ENCODE measurements at places on chromosomes 7 and 10.
A peak's percentile ranks its signal among the peaks of the same experiment; 100 is the strongest.

GRCh38 chr7:129434675-129435318, 565 bp downstream of the STRIP2 start:
- DNase-seq, result no peak

DNA sequence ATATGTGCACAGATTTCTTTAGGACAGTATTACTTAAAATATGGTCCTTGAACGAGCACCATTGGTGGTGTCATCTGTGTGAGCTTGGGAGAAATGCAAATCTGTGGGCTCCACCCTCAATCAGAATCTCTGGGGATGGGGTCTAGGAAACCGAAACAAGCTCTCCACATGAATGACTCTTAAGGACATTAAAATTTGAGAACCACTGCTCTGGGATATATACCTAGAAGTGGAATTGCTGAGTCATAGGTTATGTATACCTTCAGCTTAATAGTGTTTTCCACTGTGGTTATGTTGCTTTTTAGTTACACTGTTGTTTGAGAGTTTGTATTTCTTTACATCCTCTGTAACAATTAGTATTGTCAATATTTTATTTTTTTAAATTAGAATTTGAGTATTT, 24.0 kb downstream of the ZNRF2 start:
- no peak for DNase-seq

DNA sequence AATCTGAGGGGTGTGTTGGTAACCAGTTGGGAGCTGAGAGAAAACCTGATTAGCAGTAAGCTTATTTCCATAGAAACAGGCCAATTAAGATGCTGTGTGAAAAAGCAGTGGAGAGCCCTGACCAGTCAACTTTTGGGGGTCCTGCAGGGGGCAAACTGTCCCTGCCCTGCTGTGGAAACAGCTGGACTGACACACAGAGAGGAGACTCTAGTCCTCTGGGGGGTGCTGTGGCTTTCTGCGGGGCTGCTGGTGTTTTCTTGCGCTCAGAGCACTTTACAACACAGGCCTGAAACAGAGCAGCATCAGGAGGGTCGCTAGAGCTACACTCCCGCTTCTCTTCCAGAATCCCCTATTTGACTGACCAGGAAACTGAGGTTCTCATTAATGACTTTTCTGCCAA, 546.9 kb upstream of the GALNT17 start:
- DNase-seq, result no peak

GRCh38 chr10:77506517-77507200, 130.9 kb downstream of the KCNMA1 start:
- no peak for DNase-seq

DNA sequence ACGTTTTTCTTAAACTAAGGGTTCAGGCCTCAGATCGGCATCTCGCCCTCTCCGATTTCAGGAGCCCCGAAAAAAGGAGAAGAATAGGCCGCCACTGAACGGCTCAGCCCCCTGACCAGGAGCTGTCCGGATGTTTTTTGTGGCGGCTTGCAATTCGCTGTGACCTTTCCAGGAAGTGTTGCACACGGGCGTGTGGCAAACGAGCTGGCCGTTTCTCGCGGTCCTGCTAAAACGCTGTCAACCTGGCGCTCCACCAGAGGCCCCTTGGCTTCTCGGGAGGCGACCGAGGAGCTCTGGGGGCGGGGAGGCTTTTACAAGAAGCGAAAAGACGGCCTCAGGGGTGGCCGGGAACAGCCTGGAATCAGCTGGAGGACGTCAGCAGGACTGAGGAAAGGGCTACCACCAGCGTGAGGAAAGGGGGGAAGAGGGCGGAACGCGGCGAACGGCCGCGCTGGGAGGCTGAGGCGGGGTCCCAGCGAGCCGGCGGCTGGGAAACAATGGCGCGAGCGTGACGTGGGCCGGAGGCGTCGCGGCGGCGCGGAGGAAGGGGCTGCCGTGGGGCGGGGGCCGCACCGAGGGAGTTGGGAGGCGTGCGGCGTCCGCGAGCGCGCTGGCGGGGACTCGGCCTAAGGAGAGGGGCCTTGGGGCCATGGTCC, 493 bp downstream of the NT5C2 start:
- DNase-seq, result no peak

- no peak for DNase-seq
These were observed 448.5 kb upstream of the MKI67 start for GRCh38 chr10:128574581-128575210.

DNA sequence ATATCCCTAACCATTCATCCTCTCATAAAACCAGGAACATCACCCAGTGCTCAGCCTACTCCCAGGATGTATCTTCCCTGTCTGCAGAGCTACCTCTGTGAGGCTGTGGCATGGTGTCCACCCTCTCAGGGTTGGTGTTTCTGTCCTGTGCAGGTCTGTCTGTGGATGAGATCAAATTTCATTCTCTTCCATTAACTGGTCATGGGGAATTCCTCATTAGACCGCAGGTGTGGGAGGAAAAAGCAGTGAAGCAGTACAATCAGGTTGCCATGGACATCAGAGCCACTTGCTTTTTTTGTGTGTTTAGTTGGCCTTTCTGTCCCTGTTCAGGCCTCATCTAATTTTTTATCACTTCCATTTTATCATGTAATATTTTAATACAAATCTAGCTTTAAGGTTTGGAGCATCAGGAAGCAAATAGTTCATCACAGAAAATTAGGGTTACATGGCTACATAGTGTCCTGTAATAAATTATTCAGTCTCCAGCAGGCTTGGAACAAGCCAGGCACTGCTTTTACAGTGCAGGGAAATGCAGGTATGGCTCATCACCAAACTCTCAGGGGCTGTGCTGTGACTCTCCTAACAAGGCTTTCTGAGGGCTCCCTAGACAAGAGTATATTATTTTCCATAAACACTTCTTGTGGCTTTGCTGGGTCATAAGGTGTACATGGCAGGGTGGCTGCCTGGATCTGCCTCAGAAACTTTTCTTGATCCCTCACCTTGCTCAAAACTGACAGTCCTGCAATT, 594.9 kb upstream of the IGFBP3 start:
- no peak for DNase-seq

DNA sequence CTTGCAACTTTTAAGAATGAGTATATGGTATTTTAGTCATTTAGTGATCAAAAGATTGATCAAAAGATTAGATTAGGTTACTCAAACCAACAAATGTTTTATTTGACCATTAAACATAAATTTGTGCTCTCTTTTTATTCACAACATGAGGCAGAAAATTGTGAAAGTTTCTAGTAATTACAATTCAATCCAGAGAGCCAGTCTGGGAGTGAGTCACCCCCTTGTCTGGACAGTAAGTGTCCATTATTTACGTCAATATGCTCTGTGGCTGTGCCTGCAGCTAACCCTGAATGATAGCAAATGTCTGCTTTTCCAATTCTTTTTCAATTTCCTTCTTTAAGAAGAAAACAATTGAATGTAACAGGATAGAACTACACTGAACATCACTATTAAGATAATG, 27.9 kb downstream of the GNG11 start:
- DNase-seq, result no peak

GRCh38 chr10:60466267-60467201, 76.9 kb upstream of the ANK3 start:
- no peak for DNase-seq

DNA sequence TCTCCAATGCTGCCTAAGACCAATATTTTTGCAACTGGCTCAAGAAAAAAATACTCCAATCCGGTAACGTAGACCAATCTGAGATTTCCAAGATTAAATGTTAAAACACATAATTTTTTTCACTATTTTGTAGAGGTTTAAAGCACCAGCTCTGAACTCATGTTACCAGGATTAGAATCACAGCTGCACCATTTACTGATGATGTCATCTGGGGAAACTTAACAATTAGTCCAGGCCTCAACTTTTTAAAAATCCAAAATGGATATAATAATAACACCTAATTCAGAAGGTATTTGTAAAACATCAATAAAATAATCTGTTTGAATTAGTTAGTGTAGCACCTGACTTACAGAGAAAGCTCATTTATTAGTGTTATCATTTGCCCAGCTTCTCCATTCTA, 14.4 kb downstream of the PON1 start:
- no peak for DNase-seq

DNA sequence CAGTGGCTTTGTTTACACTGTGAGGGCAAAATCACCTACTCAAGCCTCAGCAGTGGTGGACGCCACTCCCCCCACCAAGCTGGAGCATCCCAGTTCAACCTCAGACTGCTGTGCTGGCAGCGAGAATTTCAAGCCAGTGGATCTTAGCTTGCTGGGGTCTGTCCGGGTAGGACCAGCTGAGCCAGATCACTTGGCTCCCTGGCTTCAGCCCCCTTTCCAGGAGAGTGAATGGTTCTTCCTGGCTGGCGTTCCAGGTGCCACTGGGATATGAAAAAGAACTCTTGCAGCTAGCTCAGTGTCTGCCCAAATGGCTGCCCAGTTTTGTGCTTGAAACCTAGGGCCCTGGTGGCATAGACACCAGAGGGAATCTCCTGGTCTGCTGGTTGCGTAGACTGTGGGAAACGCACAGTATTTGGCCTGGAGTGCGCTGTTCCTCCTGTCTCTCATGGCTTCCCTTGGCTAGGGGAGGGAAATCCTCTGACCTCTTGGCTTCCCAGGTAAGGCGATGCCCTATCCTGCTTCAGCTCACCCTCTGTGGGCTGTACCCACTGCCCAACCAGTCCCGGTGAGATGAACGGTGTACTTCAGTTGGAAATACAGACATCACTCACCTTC, 398.5 kb downstream of the ATRNL1 start:
- DNase-seq, result no peak

- DNase-seq, result no peak
These were observed 75.5 kb upstream of the CAPZA2 start for GRCh38 chr7:116786791-116787443.

GRCh38 chr10:113132591-113133121, 182.6 kb downstream of the TCF7L2 start:
- DNase-seq, result no peak

GRCh38 chr7:33728873-33729551, 176.3 kb upstream of the BMPER start:
- no peak for DNase-seq

DNA sequence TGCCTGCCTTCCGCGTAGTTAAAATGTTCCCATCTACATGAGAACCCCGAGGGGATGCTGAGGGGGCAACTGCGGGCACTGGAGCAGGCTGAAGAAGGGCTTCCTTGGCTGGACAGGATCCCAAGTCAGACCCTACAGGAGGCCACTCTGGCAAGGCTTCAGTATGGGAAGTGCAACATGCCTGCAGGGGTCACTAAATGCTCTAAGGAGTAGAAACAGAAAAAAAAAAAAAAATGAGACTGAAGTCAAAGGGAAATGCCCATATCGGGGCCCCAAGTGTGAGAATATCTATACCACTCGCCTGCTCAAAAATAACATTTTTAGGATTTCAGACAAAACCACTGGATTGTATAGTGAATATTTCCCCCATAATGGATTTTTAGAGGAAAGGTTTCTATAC, 33.5 kb downstream of the FAM204A start:
- no peak for DNase-seq

- no peak for DNase-seq
These were observed 102.3 kb downstream of the TBXAS1 start for GRCh38 chr7:139931190-139931934.

GRCh38 chr10:71272056-71272771, 46.8 kb upstream of the SLC29A3 start:
- DNase-seq, result no peak

DNA sequence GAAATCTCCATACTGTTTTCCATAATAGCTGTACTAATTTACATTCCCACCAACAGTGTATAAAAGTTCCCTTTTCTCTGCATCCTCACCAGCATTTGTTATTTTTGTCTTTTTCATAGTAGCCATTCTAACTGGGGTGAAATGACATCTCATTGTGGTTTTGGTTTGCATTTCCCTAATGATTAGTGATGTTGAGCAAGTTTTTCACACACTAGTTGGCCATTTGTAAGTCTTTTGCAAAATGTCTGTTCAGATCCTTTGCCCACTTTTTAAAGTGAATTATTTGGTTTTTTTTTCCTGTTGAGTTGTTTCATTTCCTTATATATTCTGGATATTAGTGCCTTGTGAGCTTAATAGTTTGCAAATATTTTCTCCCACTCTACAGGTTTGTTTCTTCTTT, 101.0 kb upstream of the NFE2L3 start:
- DNase-seq, result no peak

GRCh38 chr10:27741173-27742091, 4.2 kb downstream of the MKX start:
- DNase-seq, result no peak

DNA sequence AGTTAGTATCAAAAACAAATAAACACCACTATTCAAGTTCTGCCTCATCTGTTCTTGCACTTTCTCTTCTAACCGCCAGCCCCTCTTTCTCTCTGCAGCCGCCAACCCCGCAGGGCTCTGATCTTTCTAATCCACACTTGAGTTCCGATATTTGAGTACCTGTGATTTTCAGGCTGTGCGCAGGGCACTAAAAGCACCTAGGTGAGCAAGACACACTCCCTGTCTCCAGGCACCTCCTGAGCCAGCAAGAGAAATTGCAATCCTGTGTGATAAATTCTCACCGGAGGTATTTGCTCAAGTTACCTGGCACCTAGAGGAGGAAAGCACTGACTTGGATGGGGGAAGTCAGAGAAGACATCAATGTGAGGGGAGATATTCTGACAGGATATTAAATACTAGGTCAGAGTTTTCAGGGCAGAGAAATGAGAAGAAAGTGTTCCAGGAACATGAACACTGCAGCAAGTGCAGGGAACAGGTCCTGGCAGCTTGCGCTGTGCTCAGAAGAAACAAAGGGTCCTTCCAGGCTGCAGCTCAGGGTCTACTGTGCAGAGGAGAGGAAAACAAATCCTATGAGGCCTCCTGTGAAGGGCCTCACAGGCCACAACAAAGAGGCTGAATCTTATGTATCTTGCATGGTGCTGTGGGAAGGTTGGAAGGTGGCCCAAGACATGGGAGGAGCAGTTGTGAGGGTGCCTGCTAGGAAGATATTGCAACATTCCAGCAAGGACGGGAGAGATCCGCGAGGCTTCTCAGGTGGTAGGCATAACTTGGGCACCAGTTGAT, 568.7 kb upstream of the MGMT start:
- no peak for DNase-seq

DNA sequence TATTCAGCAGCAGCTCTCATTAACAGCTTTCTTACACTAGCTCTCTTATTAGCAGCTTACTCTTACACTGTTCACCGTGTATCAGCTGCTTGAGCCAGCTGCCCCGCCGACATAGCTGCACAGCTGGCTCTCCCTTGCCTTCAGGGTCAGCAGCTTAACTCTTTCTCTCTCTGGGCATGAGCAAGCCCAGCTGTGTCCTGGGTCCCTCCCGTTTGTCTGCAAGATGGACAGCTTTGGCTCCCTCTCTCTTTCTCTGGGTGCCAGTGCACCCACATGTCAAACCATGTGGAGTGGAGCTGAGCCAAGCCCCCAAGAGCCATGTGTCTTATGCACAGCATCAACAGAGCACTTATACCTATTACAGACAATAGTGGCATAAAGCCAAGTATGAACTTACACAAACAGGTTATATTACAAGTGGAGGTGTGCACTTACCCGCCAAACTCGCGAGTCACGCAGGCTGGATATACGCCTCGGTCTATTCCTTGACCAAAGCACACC, 35.7 kb upstream of the MTPAP start:
- peak; percentile 39 for DNase-seq

GRCh38 chr7:69739190-69739589, 140.9 kb downstream of the AUTS2 start:
- no peak for DNase-seq

All from D721Med (cell line).